ENCODE measurements at places on chromosomes 4 and X. TPM values are rescaled to one million over a fixed set of nuclear protein-coding genes. Genes with fewer than 3 reads are reported as not detected.

DNA sequence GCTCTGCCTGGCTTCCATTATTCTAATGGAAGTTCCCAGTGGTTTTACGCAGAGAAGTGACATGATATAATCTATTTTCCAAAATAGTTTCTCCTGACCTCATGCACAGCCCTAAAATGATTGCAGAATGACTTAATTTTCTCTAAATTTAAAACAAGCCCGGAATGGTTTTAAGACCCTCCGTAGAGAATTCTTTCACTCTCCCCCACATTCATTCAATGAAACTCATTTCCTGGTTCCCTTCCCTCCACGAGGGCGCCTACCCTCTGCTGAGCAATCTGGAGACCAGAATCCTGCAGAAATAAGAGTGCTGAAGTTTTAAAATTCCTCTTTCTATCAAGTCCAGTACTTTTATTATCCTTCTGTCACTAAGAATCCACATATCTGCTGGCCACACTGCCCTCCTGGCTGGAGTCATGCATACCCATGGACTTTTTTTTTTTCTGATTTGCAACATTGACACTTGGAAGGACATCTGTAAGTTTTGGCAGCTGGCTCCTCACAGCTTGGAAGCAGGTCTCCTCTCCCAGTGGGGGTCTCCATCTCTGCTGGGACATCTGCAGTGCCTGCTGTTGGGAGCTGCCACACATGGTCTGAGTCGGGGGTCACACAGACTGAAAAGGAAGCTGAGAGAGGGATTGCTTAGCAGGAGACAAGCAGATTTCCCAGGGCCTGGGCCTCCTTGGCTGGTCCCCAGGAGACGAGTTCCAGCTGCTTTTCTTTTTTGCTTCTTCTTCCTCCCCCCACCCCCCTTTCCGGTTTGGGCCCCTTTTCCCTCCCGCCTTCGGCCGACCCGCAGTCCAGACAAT lies 86.1 kb downstream of the SOWAHB start:
- no peak for DNase-seq

- DNase-seq = no peak
These were observed 580.0 kb downstream of the GALNTL6 start for GRCh38 chr4:172393220-172393619.

DNA sequence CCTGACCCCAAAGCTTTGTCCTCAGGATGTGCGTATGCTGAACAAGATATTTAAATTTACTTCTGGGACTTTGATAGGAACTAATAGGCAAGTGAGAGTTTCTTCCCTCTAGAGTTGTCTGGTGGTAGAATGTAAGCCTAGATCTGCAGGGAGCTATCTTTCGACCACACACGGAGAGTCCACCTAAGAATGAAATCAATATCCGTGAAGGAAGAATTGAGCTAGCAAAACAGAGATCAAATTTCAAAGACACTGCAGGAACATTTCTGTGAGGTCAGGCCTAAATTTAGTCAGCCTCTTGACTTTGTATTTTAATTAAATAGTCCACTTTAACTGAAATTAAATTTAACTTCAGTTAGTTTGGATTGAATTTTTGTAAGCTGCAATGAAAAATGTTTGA lies 871.3 kb downstream of the RAB28 start:
- DNase-seq = no peak

GRCh38 chr4:25658357-25658771 lies 2.7 kb downstream of the SLC34A2 start:
- no peak for DNase-seq

GRCh38 chr4:102007959-102008425 lies 217.5 kb downstream of the BANK1 start:
- no peak for DNase-seq

DNA sequence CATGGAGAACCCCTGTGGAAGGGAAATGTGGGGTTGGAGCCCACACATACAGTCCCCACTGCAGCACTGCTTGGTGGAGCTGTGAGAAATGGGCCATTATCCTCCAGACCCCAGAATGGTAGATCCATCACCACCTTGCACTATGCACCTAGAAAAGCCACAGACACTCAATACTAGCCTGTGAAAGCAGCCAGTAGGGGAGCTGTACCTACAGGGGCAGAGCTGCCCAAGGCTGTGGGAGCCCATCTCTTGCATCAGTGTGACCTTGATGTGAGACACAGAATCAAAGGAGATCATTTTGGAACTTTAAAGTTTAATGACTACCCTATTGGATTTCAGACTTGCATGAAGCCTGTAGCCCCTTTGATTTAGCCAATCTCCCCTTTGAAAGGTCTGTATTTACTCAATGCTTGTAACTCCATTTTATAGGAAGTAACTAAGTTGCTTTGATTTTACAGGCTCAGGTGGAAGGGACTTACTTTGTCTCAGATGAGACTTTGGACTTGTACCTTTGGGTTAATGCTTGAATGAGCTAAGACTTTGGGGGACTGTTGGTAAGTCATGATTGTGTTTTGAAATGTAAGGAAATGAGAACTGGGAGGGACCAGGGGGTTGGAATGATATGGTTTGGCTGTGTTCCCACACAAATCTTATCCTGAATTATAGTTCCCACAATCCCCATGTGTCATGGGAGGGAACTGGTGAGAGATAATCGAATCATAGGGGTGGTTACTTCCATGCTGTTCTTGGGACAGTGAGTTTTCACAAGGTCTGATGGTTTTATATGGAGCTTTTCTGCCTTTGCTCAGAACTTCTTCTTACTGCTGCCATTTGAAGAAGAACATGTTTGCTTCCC lies 352.6 kb downstream of the INPP4B start:
- DNase-seq = no peak

GRCh38 chr4:1330761-1331590 lies 16.0 kb upstream of the UVSSA start:
- no peak for DNase-seq

Gene JCHAIN
- total RNA-seq = not detected

Gene PARM1
- total RNA-seq = 0.06 TPM
